ENCODE measurements at places on chromosomes 7 and 10.

DNA sequence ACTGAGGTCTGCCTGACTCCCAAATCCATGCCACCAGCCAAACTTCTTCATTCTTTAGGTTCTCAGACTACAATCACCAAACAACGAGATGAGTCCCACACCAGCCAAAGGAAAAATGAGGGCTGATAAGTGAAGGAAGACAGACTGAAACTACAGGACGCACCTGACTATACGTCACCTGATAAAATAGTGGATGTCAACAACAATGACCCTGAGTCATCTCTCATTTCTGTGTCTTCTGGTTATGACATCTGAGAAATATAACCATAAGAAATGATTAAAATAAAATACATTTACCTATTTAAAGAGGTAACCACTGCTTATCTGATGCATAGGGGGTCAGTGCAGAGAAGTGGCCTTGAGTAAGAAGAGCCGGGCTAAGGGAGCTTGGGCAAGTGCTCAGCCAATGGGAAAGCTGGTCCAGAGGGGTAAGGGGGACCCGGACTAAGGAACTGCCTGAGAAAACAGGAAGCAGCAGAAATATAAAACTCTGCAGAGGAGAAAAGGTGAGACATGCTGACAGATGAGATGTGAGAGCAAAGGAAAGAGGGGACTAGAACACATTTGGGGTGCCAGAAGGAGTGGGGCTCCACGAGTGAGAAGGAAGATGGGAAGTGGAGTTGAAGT, 51.8 kb downstream of the HIPK2 start:
- no peak for DNase-seq

DNA sequence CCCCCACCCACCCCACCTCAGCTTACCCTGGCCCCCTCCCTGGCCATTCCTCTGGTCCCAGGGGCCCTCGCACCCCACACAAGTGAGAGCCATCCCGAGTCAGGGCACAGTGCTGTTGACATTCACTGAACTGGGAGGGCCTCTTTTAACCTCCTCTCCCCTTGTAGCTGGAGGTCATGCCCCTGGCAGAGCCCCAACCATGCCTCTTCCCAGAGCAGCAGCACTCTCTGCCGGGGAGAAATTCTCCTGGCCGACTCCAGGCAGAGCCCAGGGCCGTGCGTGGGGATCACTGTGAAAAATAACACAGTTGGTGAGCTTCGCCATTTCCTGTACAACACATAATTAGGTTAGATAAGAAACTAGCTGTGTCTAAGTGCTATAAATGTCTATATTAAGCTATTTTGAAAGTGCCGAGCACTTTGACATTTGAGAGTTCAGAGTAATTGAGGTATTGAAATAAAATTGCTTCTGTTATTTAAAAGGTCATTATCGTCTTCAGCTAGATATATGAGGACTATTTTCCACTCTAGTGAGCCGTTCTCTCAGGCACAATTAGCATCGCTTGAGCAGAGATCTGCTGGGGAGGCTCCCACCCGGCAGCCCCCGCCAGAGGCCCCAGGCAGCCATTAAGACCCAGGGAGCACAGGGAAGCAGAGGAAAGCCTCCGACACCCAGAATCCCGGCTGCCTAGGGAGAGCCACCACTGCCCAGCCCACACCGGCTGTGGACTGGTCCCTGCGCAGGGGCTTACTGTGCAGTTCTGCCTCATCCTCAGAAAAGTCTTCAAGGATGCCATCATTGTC, 62.4 kb upstream of the LRRC18 start:
- DNase-seq = no peak

- DNase-seq = no peak
Observed at GRCh38 chr10:64773357-64773756, 1252.2 kb downstream of the REEP3 start.

GRCh38 chr10:78255796-78256638, 222.4 kb downstream of the RPS24 start:
- no peak for DNase-seq

- no peak for DNase-seq
Observed at GRCh38 chr7:130145424-130146100, 59.6 kb downstream of the TMEM209 start.

DNA sequence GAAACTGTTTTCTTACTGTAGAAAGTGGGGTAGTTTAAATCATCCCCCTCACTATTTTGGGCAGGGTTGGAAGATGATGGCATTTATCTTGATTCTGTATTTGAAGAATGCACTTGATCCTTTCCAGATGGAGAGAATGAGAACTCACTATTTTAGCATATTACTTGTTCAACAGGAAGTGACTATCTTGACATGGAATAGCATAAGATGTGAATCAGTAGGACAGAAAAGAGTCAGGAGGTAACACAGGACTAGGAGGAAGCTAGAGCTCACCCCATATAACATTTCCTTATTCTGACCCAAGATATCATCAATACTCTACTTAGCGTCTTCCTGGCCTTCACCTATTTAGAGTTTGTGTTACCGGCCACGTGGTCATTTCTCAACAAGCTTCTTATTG, 400.2 kb downstream of the PHTF2 start:
- no peak for DNase-seq

GRCh38 chr7:49639068-49639593, 134.3 kb upstream of the VWC2 start:
- no peak for DNase-seq

GRCh38 chr7:23468526-23469149, 1.7 kb downstream of the IGF2BP3 start:
- no peak for DNase-seq

DNA sequence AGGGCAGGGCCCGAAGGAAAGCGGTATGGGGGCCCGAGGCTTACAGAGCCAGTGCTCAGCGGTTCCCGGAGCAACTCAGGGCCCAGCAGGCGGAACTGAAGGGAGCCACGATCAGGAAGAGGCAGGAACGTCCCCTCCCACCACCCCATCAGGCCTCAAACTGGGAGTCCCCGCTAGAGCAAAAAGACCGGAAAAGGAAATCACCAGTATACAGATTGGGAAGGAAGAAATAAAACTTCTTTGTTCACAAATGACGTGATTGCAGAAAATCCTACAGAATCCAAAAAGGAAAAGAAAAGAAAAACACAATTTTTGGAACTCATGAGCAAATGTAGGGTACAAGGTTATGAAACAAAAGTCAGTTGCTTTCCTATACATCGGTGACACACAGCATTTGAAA, 21.6 kb upstream of the ZFAND2A start:
- DNase-seq = no peak

DNA sequence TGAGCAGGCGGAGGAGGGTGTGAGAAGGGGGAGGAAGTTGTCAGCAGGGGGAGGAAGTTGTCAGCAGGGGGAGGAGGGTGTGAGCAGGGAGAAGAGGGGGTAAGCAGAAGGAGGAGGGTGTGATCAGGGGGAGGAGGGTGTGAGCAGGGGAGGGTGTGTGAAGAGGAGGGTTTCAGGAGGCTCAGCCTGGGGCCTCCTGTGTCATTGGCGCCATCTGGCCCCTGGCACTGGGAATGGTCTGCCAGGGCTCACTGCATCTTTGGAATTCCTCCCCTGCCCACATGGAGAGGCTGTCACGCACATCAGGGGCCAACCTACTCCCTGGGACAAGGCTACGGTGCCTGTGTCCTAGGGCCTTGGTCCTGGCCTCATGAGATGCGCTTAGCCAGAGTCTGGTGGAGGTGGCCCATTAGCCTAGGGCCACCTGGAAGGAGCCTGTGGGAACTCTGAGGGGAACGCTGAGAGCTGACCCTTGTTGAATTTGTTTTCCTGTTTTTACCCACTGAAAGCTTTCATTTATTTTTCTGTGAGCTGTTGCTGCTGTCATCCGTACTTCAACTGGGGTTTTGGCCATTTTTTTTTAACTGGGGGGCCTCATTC, 18.0 kb downstream of the CAMK2B start:
- DNase-seq = no peak

DNA sequence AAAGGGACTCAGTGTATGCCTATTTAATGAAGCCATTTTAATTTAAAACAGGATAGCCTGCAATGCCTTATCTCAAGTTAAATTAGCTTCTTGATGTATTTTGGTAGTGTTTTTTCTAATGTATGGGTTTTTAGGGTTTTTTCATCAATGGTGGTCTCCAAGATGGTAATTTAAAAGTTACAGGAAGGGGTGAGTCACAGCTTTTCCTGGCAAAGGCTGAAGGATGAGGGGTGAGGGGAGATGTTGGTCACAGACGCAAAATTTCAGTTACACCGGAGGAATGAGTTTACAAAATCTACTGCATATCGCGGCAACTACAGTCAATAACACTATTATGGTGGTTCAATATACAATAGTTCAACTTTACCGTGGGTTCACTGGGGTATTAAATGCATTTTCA, 31.6 kb downstream of the CCDC3 start:
- DNase-seq = no peak

- no peak for DNase-seq
Observed at GRCh38 chr7:140541176-140541512, 61.8 kb upstream of the MKRN1 start.

DNA sequence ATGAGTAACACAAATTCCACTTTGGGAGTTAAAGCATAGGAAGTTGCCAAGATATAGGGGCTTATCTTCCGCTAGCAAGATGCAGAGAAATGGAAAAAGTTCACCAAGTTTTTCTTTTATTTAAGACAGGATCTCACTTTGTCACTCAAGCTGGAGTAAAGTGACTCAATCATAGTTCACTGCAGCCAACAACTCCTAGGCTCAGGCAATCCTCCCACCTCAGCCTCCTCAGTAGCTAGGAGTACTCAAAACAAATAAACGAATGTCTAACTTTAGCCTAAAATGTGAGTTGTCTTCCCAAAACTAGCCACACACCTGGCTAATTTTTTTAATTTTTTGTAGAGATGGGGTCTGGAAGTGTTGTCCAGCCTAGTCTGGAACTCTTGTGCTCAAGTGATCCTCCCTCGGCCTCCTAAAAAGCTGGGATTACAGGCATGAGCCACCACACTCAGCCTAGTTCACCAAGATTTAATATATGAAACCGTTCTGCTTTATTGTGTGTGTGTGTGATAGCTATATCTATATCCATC, 9.9 kb downstream of the VIM start:
- DNase-seq = no peak

DNA sequence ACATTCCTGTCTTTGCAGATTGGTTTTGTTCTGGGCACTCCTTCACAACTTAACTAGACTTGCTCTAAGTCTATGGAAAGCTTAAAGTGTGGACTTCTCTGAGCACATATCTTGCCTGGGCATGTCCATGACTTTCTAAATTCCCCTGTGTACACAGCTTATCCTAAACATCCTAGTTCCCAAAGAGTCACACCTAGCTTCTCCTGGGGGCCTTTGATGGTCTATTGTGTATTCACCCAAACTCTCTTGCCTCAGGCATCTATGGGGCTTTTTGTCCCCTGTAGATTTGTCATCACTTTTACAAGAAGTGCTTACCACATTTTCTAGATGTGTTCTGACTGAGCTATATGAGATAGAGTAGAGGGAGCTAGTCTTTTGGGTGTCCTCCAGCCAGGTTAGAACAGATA, 12.2 kb upstream of the ZNF488 start:
- DNase-seq = no peak

DNA sequence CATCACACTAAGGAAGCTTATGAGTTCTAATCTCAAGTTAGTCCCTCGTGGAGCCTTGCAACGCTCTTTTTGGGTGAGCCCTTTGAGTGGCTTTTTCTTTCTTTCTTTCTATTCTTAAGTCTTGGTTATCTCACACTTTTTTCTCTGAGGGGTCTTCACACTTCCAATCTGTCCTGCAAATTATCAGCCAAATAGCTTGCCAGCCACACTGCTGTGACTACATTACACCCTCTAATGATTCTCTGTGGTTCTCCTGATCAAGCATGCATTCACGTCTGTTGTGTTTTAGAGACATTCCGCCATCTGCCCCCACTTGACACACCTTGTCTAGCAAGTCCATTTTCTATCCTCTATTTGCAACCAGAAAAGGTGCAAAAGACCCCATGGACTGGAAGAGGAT, 340.2 kb downstream of the THSD7A start:
- DNase-seq = no peak

DNA sequence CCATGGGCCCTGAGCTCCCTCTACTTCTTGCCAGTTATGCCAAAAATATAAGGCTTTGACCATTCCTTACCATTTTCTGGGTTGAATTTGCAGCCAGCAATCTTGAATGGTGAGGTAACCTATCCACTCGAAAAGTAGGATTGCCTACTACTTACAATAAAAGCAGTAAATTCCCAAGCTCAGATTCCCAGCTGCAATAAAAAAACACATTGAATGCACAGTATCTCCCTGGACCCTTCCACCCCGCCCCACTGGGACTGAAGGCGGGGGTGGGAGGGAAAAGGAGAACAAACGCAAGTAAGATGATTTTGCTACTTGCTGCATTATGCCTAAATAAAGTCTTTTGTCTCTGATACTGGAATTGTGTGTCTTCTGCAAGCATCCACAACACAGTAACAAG, 301.9 kb downstream of the HGF start:
- DNase-seq = no peak

- no peak for DNase-seq
Observed at GRCh38 chr10:14839305-14839695, 1.2 kb downstream of the HSPA14 start.

- DNase-seq = no peak
Observed at GRCh38 chr7:1752771-1753563, 82.9 kb downstream of the ELFN1 start.

- DNase-seq = no peak
Observed at GRCh38 chr10:128044961-128045832, 81.0 kb downstream of the MKI67 start.

GRCh38 chr10:5625992-5626777, 40.2 kb downstream of the ASB13 start:
- DNase-seq = no peak

Measured in CD4-positive, alpha-beta T cell treated with Interleukin-15 for 4 hours (primary cell).